ENCODE measurements at places on chromosomes 12 and 14.

GRCh38 chr12:84785951-84786350 is 126.6 kb downstream of the SLC6A15 start:
- DNase-seq, result peak; percentile 76

DNA sequence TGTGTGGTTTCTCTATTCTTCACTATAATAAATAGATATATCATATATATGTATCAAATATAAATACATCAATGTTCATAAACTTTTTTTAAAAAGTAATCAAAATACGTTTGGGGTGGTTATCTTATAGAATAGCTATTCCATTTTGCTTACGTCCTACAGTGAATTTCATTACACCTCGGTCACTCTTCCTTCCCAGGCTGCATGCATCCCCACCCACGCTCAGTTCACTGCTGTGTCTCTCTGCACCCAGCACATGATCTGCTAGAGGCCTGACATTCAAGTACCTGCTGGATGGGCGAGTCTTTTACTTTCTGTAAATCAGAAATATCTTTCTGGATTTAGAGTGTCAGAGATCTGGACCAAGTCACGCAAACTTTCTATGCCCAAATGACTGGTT is 3.6 kb downstream of the STX2 start:
- no peak for DNase-seq

- DNase-seq, result peak; percentile 98
Measured at GRCh38 chr12:113241191-113242025, 20.1 kb downstream of the TPCN1 start.

DNA sequence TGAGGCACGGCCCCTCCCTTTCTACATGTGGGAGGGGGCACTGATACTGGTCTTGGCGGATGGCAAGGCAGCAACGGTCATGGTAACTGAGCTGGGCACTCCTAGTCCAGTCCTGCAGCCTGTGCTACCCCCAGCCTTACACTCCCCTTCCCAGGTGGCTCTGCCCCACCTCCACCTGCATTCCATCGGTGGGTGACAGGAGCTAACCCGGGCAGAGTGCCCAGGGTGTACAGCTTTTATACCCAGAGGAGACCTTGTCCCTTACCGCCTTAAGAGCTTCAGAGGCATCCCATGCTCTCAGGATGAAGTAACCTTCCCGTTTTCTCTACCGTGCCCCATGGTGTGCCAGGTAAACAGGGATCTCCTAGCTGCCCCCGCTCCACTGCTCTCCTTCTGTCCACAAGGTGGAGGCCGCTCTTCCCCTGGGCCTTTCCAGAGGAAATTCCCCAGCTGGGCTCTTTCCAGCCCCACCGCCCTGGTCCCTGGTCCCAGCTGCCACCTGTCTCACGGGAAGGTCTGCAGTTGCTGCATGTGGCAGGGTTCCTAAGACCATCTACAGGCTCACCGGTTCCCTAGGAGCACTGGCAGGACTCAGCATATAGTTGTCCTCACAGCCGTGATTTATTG is 20.5 kb downstream of the BRI3BP start:
- no peak for DNase-seq

DNA sequence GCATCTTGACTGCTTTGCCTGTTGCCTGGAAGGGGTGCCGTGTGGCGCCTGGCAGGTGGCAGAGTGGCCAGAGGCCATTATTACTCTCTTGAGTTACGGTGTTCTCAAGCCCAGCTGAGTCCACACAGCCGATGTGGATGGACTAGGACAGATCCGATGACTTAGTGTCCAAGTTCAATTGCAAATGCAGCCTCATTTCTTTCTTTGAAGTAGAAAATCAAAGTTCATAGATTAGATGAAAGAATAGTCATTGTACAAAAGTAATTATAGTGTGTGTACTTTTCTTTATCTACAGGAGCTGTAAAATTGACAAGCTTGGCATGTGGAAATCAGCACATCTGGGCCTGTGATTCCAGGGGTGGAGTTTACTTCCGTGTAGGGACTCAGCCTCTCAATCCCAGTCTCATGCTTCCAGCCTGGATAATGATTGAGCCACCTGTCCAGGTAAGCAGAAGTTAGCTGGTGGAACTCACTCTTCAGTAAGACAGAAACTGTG is 44.7 kb downstream of the ANKRD9 start:
- DNase-seq, result no peak

DNA sequence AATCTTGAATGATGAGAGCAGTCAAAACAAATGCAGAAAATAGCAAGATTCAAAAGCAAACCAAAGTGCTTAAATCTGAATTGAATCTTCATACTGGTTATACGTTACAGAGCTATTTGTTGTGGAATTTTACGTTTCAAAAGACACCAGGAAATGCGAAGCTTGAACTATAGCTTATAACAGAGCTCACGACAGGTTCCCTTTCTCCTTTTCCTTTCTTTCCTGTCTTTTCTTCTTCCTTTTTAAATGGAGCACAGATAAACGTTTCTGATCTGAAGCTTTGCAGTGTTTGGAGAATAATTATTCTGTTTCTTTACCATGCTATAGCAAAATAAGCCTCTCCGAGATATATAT is 492.6 kb upstream of the GARIN6 start:
- DNase-seq, result no peak
